ENCODE measurements at places on chromosomes 12 and 14. TPM values are rescaled to one million over a fixed set of nuclear protein-coding genes. Genes with fewer than 3 reads are reported as not detected.

Gene CMA1
- total RNA-seq: not detected

DNA sequence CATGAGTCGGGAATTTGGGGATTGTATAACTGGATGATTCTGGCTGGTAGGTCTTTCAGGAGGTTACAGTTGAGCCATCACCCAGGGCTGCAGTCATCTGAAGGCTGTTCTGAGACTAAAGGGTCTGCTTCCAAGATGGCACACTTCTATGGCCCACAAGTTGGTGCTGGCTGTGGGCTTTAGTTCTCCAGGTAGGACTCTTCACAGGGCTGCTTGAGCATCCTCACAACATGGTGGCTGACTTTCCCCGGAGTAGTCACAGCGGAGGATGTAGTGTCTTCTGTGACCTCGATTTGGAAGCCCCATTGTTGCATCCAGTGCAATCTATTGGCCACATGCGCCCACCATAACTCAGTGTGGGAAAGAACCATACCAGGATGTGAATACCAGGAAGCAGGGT, 14.4 kb downstream of the PHETA1 start:
- H3K4me3 ChIP-seq: no peak overlapping the region
- no peaks in the 10 kb centered on the region for H3K36me3 ChIP-seq
- no peak for DNase-seq
- H3K27ac ChIP-seq: no peak overlapping the region

- no peaks in the 10 kb centered on the region for H3K36me3 ChIP-seq
- H3K4me3 ChIP-seq: no peak overlapping the region
- H3K4me1 ChIP-seq: no peaks in the 10 kb centered on the region
Observed at GRCh38 chr14:56000846-56001245, 117.4 kb upstream of the PELI2 start.

- no peak overlapping the region for H3K27ac ChIP-seq
- H3K4me3 ChIP-seq: no peak overlapping the region
- DNase-seq: no peak
- H3K4me1 ChIP-seq: no peaks in the 10 kb centered on the region
- H3K27me3 ChIP-seq: no peaks in the 10 kb centered on the region
Observed at GRCh38 chr14:25908277-25909044, 689.4 kb downstream of the NOVA1 start.

Gene AMDHD1
- total RNA-seq: not detected

- H3K4me3 ChIP-seq: no peak overlapping the region
- DNase-seq: no peak
- H3K4me1 ChIP-seq: no peaks in the 10 kb centered on the region
Observed at GRCh38 chr14:88017535-88017934, 12.6 kb downstream of the GPR65 start.

GRCh38 chr12:87585882-87586557, 443.2 kb downstream of the C12orf50 start:
- no peaks in the 10 kb centered on the region for H3K36me3 ChIP-seq
- no peak for DNase-seq
- no peaks in the 10 kb centered on the region for H3K27me3 ChIP-seq
- H3K27ac ChIP-seq: no peak overlapping the region

Gene PLEKHD1
- not detected for total RNA-seq

- no peak overlapping the region for H3K27ac ChIP-seq
- no peak overlapping the region for H3K4me3 ChIP-seq
- H3K4me1 ChIP-seq: peaks cover 21% of the 10 kb centered on the region
- DNase-seq: no peak
- no peaks in the 10 kb centered on the region for H3K27me3 ChIP-seq
- no peaks in the 10 kb centered on the region for H3K36me3 ChIP-seq
Observed at GRCh38 chr12:47184229-47184628, 104.5 kb upstream of the AMIGO2 start.

- H3K36me3 ChIP-seq: no peaks in the 10 kb centered on the region
- H3K27ac ChIP-seq: no peak overlapping the region
Observed at GRCh38 chr14:54805070-54805444, 97.6 kb downstream of the GCH1 start.
